Ovary (tissue), 10 donors: ENCODE measurements at places on chromosomes 7 and 10. TPM values are rescaled to one million over a fixed set of nuclear protein-coding genes. Genes with fewer than 3 reads are reported as not detected.

Gene GNAT3
- total RNA-seq, result not detected

Gene SPDYE5
- total RNA-seq, result 0.20 TPM

DNA sequence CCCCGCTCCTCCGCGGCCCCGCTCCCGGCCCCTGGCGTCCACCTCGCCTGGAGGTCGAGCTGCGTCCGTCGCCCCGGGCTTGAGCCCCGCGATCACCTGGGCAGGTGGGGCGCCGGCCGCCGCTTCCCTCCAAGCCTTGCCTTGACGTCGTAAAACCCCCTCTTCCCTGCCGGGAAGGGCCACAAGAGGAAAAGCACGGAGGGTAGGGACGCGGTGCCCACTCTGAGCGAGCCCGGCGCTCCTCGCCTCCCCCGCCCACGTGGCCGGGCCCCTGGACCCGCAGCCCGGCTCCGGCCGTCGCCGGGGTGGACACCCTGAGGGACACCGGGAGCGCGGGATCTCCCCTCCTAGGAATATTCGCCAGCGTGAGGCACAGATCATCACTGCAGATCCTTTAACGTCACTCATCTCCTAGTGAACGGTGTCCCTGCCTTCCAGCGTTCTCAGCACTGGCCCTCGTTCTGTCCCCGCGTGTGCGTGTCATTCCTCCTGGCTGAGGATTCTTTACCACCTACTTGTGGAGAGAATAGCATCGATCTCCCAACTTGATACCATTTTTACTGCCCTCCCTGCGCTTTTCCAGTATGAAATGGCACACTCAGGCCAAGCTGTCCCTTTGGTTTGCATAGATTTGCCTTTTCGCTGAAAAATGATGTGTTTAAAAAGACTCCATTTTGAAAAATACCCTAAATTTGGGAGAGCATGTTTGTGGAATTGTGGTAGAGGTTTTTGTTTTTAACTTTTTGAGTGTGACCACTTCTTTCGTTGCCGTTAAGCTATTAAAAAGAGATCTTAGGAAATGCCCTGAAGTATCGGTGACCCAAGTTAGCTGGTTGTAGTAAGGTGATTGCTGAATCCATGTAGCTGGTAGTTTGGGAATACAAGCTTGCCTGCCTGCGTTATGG lies 649 bp downstream of the ACTR3B start:
- DNase-seq, result peak; percentile 32
- no peaks in the 10 kb centered on the region for H3K4me1 ChIP-seq
- H3K36me3 ChIP-seq, result no peaks in the 10 kb centered on the region
- H3K27me3 ChIP-seq, result no peaks in the 10 kb centered on the region

DNA sequence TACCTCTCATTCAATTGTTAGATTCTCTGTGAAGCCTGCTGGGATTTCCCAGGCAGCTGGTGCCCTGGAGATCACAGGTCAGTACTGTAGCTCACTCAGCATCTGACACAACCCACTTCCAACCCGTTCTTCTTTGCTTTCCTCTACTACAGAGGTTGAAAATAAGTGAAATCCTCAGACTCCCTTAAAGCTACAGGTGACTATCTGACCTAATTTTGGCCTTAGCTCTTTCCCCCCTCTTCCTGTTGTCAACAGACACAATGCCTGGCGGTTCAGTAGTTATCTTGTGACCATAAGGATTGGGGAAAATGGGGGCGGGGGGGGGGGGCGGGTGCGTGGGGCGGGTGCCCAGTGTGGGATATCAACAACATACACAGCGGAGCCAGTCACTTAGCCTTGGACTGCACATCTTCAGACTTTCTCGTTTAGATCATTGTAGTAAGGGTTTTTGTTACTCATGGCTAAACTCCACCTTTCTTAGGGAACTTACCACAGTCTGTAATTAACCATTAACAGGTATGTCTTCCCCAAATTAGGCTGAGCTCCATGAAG lies 37.8 kb downstream of the MTPN start:
- H3K4me3 ChIP-seq, result no peak overlapping the region
- H3K27ac ChIP-seq, result no peak overlapping the region
- H3K4me1 ChIP-seq, result peaks cover 3% of the 10 kb centered on the region
- no peak for DNase-seq
- H3K27me3 ChIP-seq, result no peaks in the 10 kb centered on the region
- H3K36me3 ChIP-seq, result no peaks in the 10 kb centered on the region

Gene IL2RA
- 1.3 TPM for total RNA-seq

DNA sequence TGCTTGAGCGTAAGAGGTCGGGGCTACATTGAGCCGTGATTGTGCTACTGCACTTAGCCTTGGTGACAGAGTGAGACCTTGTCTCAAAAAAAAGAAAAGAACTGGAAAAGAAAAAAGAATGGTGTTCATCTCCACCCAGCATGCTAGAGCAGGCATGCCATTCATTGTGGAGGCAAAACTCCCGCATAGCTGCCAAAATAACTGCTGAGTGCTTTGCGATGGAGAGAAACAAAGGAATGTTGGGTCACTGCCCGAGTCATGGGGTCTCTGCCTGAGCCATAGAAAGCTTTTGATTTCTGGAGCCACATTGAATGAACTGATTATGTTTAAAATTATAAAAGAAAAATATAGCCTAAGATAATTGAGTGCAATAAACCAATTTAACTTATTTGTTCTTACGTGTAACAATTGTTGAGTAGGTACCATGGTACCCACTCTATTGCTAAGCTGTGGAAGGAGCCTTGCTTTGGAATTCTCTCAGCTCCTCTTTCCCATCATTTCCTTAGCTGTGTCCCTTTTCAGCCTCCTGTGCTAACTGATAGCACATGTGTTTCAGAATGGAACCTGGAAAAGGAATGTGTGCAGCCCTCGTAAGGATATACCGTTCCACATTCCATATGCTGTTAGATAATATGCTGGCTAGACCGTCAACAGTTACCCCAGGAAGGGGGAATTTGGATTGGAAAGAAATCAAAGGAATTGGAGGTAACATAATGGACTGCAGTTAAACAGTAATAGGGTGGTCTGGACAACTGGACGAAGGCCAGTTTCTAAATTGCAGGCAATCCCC lies 99.0 kb downstream of the KIAA1217 start:
- no peak overlapping the region for H3K27ac ChIP-seq
- H3K4me1 ChIP-seq, result peaks cover 9% of the 10 kb centered on the region
- no peak for DNase-seq
- no peak overlapping the region for H3K4me3 ChIP-seq
- no peaks in the 10 kb centered on the region for H3K36me3 ChIP-seq

Gene SGCE
- total RNA-seq, result 104 TPM

- H3K27me3 ChIP-seq, result no peaks in the 10 kb centered on the region
- no peak for DNase-seq
- H3K4me3 ChIP-seq, result no peak overlapping the region
- no peaks in the 10 kb centered on the region for H3K4me1 ChIP-seq
- H3K27ac ChIP-seq, result no peak overlapping the region
These were observed 21.4 kb upstream of the TFEC start for GRCh38 chr7:116052006-116052405.

- H3K27ac ChIP-seq, result no peak overlapping the region
- H3K4me1 ChIP-seq, result no peaks in the 10 kb centered on the region
- H3K36me3 ChIP-seq, result no peaks in the 10 kb centered on the region
These were observed 24.9 kb downstream of the COL28A1 start for GRCh38 chr7:7510794-7511193.

Gene GIMAP1
- total RNA-seq, result 2.8 TPM

Gene TMEM273
- total RNA-seq, result 1.5 TPM

Gene TMEM270
- not detected for total RNA-seq

- H3K36me3 ChIP-seq, result no peaks in the 10 kb centered on the region
- DNase-seq, result no peak
- H3K27ac ChIP-seq, result no peak overlapping the region
- no peak overlapping the region for H3K4me3 ChIP-seq
These were observed 169.1 kb upstream of the MEOX2 start for GRCh38 chr7:15855525-15856109.

GRCh38 chr7:17058568-17058967 lies 176.8 kb upstream of the AGR3 start:
- no peaks in the 10 kb centered on the region for H3K27me3 ChIP-seq
- H3K36me3 ChIP-seq, result no peaks in the 10 kb centered on the region
- no peaks in the 10 kb centered on the region for H3K4me1 ChIP-seq
- DNase-seq, result no peak

Gene FAM180A
- 1.7 TPM for total RNA-seq

GRCh38 chr10:123087786-123088185 lies 48.0 kb upstream of the HMX3 start:
- H3K4me1 ChIP-seq, result no peaks in the 10 kb centered on the region
- no peaks in the 10 kb centered on the region for H3K27me3 ChIP-seq
- H3K27ac ChIP-seq, result no peak overlapping the region

Gene ENTPD1
- total RNA-seq, result 22.3 TPM

Gene H2BK1
- not detected for total RNA-seq

Gene ADARB2
- 2.0 TPM for total RNA-seq

Gene SLC16A12
- total RNA-seq, result 0.77 TPM

DNA sequence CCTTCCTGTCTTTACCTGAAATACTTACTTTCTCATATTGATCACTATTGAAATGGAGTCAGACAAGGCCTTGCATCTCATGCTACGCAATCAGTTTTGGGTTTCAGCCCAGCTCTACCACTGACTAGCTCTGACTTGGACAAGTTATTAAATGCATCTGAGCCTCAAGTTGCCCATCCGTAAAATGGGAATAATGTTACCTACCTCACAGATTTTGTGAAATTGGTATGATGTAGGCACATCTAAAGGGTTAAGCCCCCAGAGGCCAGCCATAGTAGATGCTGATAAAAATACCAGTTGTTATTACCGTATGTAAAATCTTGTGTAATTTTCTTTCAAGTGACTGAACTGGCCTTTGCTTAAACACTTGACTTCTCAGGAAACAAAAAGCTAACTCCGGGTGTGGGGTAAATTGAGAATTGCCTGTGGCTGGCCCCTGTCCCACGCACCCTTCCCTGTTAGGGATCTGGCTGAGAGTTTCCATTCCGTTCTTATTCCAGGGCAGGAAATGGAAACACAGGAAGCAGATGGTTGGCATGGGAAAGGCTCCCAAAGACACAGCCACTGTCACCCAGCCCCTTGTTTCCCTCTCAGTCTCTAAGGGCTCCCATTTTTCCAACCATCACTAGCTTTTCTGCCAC lies 7.5 kb downstream of the DUSP5 start:
- no peak overlapping the region for H3K27ac ChIP-seq
- no peaks in the 10 kb centered on the region for H3K27me3 ChIP-seq
- no peak overlapping the region for H3K4me3 ChIP-seq

Gene ASB4
- 1.7 TPM for total RNA-seq

GRCh38 chr10:95820363-95820762 lies 64.4 kb downstream of the ENTPD1 start:
- no peak overlapping the region for H3K27ac ChIP-seq
- DNase-seq, result no peak
- H3K4me3 ChIP-seq, result no peak overlapping the region
- no peaks in the 10 kb centered on the region for H3K36me3 ChIP-seq

Gene EPDR1
- total RNA-seq, result 44.4 TPM

Gene GATA3
- 0.42 TPM for total RNA-seq

- H3K27me3 ChIP-seq, result no peaks in the 10 kb centered on the region
- H3K36me3 ChIP-seq, result no peaks in the 10 kb centered on the region
- H3K4me1 ChIP-seq, result no peaks in the 10 kb centered on the region
- no peak for DNase-seq
- H3K27ac ChIP-seq, result no peak overlapping the region
- no peak overlapping the region for H3K4me3 ChIP-seq
These were observed 62.5 kb upstream of the INSIG1 start for GRCh38 chr7:155234950-155235789.

Gene ZNF503
- total RNA-seq, result 33.4 TPM

- DNase-seq, result no peak
- no peaks in the 10 kb centered on the region for H3K27me3 ChIP-seq
- H3K36me3 ChIP-seq, result no peaks in the 10 kb centered on the region
- no peaks in the 10 kb centered on the region for H3K4me1 ChIP-seq
These were observed 55.4 kb upstream of the LMTK2 start for GRCh38 chr7:98051118-98051744.

DNA sequence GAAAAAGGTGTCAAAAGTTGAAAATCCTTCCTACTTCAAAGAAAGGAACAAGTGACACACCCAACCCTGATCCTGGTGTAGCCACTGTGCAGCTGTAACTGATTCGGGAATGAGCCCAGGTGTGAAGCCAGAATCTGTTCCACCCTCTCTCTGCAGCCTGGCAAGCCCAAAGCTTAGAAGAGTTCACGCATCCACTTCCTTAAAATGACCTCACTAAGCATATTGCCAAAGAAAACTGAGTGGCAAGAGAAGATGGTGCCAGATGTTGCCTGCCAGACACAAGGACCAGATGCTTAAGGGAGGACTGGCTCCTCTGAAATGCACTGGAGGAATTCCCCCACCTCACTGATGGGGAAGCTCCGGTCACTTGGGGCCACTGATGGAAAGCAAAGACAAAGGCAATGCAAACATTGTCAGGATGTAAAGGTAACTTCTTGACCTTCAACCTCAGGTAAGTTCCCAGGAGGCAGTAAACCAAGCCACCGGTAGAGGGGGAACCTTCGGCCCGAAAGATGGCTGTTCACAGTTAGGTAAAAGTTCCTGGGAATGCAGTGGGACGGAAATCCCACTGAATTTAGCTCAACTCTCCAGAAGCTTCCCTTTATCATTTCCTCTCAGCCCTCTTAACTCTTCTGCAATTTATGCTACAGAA lies 554.9 kb downstream of the KCNMA1 start:
- H3K27me3 ChIP-seq, result no peaks in the 10 kb centered on the region
- no peak overlapping the region for H3K4me3 ChIP-seq
- no peak overlapping the region for H3K27ac ChIP-seq

DNA sequence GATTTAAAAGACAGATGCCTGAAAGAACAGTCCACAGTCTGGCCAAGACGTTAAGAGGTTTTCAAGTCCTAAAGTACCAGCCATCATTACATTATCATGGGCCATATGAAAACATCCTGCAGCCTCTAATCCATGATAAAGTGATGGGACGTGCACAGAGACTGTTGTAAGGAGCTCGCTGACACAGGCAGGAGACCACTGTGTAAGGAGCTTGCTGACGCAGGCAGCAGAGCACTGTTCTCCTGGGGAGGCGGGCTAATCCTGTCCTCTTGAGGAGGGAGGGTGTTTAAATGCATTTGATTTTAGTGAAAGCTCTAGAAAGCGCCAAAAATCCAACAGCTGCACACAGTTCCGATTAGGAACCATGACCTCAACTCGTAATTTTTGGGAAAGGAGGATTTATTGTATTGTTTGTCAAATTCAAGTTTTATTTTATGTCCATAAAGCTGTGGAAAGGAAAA lies 16.9 kb downstream of the SVIL start:
- peak overlapping the region; percentile 96 for H3K27ac ChIP-seq
- peaks cover 22% of the 10 kb centered on the region for H3K4me1 ChIP-seq
- peak overlapping the region; percentile 13 for H3K4me3 ChIP-seq
- DNase-seq, result peak; percentile 72
- no peaks in the 10 kb centered on the region for H3K36me3 ChIP-seq
- H3K27me3 ChIP-seq, result no peaks in the 10 kb centered on the region

DNA sequence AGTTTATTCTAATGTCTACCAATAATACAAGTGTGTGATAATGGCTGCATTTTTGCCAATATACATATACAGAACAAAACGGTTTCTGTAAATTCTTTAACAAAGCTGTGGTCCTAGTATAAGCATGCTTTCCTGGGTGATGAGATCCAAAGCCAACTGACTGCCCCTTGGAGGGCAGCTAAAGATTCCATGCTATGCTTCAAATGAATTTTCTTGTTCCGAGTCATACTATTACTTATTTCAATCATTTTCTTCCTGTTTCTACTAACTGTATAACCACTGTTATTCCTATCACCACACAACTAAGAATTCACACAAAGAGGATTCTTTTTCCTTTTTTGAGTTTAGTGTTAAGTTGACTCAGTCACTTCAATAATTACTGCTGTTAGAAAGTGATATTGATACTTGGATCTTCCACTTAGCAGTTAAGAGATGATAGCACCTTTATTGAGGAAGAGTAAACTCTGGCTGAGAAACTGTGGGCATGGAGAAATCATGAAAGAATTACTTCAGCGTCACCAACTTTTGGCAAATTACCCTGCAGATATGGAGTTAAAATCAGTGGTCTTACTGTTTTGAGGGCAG lies 197.5 kb downstream of the ARL4A start:
- no peaks in the 10 kb centered on the region for H3K36me3 ChIP-seq
- no peaks in the 10 kb centered on the region for H3K4me1 ChIP-seq
- H3K4me3 ChIP-seq, result no peak overlapping the region
- no peak overlapping the region for H3K27ac ChIP-seq
